NCI-H1417 treated with DMSO at 0.1 percent for 48 hours (cell line): ENCODE measurements at places on chromosomes 3 and 15.

DNA sequence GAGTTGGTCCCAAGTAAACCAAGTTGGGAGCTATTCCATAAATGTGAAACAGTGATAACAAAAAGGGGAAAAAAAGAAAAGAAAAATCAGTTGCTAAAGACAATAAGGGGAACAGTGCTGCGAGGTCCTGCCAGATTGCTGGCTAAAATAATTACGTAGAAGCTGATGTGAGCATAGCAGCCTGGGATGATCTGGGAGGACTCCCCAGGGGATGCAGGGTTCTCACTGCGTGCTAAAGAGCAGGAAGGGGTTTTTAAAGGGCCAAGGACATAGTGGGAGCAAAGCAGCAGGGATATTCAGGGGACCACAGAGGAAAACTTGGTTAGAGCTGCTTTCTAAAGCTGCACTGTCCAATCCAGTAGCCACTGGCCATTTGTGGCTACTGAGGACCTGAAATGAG, 133.0 kb upstream of the UMPS start:
- no peak for DNase-seq

GRCh38 chr3:79161941-79162340, 605.9 kb downstream of the ROBO1 start:
- no peak for DNase-seq

- DNase-seq: no peak
These were observed 33.4 kb downstream of the MUC20 start for GRCh38 chr3:195754141-195754540.

- no peak for DNase-seq
These were observed 7.9 kb upstream of the DNAJC17 start for GRCh38 chr15:40815042-40815698.

GRCh38 chr3:71881732-71882131, 96.8 kb upstream of the PROK2 start:
- no peak for DNase-seq

DNA sequence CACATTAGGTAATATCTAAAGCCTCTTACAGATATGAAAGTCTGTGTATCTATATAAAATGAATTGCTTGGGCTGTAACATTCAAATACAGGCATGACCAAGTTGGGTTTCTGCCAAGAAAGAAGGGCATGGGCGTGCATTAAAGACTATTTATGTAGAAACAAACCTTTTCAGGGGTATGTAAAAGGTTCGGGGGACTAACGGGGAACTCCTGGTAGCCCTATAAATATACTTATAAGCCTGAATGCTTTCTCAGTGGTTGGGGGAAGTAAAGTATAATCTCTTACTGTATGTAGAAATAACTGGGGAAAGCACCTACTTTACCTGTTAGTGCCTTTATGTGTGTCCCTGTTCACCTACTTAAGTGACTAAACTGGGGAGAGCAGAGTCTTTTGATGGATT, 154.5 kb upstream of the TBL1XR1 start:
- no peak for DNase-seq

GRCh38 chr15:31280831-31281216, 45.8 kb upstream of the KLF13 start:
- no peak for DNase-seq

DNA sequence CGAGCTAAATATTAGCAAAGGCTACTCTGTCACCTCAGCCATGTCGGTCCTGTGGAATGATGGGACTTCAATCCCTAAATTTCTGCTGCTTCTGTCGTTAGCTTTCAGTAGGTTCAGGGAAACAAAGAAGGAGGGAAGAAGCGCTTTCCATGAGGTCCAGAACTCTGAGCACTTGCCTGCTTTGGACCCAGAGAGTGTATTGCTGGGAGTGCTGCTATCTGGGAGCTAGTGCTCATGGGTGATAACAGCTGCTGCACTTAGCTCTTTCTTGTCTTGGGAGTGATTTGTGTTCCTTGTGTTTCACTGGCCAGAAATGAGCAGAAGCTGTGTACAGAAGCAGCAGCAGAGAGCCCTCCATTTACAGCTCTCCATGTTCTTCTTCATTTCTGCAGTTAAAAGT, 369.8 kb downstream of the DIPK2A start:
- no peak for DNase-seq

DNA sequence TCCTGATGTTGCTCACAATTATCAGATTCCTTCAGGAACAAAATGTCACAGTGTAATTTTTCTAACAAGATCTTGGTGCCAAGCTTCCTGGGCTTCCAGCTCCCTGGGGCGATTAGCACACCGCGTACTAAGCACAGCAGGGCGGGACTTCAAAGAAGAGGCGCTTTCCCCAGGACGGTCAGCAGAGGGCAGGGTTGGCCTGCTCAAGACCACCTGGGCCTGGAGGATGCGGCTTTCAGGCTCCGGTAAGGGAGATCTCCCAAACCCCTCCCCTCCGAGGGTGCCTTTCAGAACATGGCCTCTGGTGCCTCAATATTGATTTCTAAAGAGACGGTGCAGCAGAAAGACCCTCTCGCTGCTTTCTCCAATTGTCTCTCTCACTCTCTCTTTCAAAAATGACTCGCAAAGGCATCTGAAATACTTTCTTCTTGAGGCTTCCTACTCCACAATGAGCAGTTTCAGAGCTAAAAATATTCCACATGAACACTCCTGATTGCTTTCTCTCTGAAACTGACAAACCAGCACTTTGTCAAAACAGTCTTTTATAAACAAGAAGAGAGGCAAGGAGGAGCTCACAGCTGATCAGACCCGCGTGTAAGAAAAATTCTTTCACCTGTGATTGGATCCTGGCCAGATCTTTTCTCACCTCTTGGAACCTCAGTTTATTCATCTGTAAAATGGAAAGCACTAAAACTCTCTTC, 154.0 kb downstream of the ADAMTS9 start:
- DNase-seq: peak; percentile 33

DNA sequence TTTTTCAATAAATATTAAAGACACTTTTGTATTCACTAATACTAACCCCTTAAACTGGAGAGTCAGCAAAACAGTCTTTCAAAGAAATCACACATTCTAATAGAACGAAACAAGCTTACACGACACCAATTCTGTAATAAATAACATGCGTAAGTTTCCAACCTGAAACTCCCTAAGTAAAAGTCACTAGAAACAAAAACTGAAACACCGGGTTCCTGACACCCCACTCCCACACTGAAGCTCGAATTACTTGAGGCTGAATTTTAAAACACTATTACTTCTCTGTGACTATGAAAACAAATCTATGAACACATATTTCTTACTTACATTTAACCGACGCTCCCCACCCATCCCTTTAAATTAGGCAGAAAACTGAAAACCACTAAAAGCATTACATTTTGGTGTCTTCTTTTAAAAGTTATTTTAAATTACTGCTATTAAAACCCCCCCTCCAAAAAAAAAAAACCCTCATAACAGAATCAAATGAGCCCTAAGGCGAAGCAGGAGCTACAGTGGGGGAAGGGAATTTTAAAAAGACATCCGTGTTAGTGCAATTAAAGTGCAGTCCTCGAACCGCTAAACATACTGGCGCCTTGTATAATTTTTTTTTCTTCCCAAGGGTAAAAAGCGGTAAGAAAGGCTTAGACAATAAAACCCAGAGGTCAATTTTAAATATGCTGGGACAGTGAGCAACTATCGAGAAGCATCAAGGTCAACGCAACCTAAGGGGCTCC, 878 bp downstream of the SPPL2A start:
- DNase-seq: no peak

- DNase-seq: no peak
These were observed 680 bp downstream of the GOLIM4 start for GRCh38 chr3:168094877-168095610.

DNA sequence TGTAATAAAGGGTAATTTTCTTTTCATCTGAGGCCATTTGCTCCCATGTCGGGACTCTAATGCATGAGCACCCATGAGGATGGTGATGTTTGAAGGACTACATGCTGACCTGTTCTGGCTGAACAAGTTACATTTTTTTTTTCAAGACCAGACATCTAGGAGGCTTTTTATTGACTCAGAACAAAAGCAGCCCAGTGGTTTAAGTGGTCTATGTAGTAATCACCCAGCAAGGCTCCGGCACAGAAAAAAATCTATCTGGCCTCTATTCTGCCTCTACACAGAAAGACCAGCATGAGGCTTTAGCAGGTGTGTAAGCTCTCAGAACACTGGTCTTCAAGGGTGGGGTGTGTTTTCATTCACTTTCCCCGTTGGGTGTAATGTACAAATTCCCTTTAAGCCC, 95.1 kb upstream of the ZBED2 start:
- peak; percentile 88 for DNase-seq

- DNase-seq: no peak
These were observed 6.3 kb upstream of the GTPBP8 start for GRCh38 chr3:112984485-112984884.

- no peak for DNase-seq
These were observed 4.8 kb upstream of the VILL start for GRCh38 chr3:37985637-37986320.

GRCh38 chr15:55868707-55869106, 124.7 kb downstream of the NEDD4 start:
- DNase-seq: no peak

GRCh38 chr3:185680231-185680630, 94.1 kb downstream of the SENP2 start:
- no peak for DNase-seq

GRCh38 chr3:160018959-160019358, 30.3 kb downstream of the IL12A start:
- peak; percentile 7 for DNase-seq

GRCh38 chr15:63672775-63673174, 75.6 kb downstream of the FBXL22 start:
- no peak for DNase-seq

DNA sequence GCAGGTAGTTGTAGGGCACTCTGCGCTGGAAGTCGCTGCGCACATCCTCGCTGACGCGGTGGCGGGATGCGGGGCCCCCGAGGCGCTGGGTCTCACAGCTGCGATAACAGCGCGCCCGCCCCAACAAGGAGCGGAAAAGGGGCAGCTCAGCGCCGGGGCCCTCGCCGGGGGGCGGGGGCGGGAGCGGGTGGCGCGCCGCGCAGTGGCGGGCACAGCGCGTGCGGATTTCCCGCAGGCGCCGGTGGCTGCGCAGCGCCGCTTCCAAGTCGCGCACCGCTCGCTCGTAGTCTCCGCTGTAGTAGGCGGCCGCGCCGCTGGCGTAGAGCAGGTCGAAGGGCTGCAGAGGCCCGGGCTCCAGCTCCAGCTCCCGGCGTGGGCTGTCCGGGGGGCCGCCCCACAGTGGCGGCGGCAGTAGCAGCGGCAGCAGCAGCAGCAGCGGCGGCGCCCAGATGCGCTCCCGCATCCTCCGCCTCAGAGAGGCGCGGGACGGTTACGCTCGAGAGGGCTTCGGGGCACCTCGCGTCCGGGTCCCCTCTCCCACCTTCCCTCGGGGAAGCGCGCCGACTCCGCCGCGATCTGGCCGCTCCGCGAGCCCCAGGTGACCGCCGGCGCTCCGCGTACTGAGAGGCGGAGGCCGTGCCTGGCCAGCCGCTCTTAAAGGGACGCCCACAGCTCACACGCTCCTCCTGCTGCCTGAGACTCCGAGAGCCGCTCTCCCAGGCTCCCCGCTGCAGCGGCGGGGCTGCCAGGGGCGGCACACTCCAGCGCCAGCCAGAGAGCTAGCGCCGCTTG, at the start of gene P3H2:
Gene P3H2, minus strand, starts transcription at position 629 of the 792 bp plus-strand sequence. Its CDS starts 166 bp downstream, at position 463.
- DNase-seq: peak; percentile 30

GRCh38 chr3:47419083-47420043, 38.5 kb downstream of the PTPN23 start:
- no peak for DNase-seq

GRCh38 chr3:119145128-119145499, 851 bp upstream of the TEX55 start:
- no peak for DNase-seq

GRCh38 chr3:153903430-153903829, 217.8 kb upstream of the ARHGEF26 start:
- DNase-seq: no peak

- no peak for DNase-seq
These were observed 81.4 kb downstream of the ARNT2 start for GRCh38 chr15:80485370-80486164.

GRCh38 chr3:154338570-154338969, 14.3 kb upstream of the DHX36 start:
- DNase-seq: no peak
